Right cardiac atrium (tissue), 5 donors: ENCODE measurements at places on chromosomes 13 and 19.
A peak's percentile ranks its signal among the peaks of the same experiment; 100 is the strongest.

GRCh38 chr13:75830842-75831241, 194.7 kb downstream of the LMO7 start:
- DNase-seq: no peak

- no peak for DNase-seq
These were observed 537 bp downstream of the NAT14 start for GRCh38 chr19:55485439-55486011.

- DNase-seq: no peak
These were observed 2.8 kb downstream of the ZNF20 start for GRCh38 chr19:12137221-12137940.

- no peak for DNase-seq
These were observed 501.0 kb downstream of the FOXO1 start for GRCh38 chr13:40165316-40165932.

GRCh38 chr13:71399631-71400215, 467.3 kb downstream of the DACH1 start:
- DNase-seq: no peak

- DNase-seq: no peak
These were observed 4.3 kb downstream of the RPS9 start for GRCh38 chr19:54204767-54205468.

DNA sequence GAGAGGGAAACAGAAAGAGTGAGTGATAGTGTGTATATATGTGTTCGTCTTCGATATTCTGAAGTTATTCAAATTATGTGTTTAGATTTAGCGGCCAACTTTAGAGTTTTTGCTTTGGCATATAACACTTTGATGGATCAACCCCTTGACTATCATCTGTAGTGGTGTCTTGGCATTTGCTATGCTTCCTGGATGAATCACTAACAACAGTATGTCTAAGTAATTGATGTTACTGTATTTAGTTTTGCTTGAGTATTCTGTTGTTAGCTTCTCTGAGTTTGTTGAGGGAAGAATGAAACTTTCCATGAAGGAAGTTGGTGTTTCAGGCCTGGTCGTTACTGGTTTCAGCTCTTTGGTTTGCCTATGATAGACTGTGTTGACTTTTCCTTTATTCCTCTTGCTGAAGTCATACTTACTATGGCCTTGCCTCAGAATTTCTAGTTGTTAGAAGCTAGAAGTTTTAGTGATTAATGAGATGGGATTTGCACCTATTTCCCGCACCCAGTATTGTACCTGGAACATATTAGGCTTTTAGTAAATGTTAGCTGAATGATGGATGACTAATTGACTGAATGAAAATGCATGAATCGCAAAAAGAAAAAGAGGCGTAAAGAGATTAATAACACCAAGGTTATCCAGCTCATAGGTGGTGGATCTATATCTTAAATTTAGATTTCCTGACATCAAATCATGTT, 20.7 kb downstream of the NDFIP2 start:
- DNase-seq: no peak

DNA sequence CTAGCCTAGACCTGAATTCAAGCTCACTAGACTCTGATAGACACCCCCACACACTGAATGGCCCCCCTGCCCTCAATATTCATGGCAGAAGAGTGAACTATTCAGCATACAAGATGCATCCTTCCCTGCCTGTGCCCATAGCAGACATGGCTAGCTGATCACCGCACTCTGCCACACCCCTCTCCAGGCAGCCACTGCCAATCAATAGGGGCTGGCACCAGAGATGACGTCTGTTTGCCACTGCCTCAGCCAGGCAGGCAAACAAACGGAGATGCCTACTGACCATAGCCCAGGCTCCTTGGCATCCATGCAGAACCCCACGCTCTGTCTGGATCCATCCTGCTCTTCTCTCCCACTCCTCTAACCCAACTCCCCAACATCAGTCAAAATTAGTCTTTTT, 13.8 kb upstream of the NPAS1 start:
- DNase-seq: no peak

DNA sequence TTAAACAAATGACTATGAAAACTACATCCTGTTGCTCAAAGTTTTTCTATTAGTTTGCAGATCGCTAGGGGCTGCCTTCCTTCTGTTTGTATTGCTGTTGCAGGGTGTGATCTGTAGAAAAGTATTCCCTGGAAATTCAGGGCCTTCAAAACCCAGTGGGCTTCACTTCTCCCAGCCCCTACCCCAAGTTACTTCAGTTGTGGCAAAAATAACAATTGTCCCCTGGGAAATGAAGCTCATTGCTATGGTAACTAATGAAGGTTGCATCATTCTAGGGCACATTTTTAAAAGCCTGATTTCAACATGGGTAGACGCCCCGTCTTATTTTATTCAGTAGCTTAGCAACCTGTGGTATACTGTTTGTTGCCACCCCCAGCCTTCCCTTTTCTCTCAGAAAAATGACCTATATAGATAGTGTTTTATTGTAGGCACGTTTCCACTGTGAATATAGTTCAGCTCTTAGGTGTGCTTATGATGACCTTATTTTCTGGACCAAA, 60.9 kb downstream of the WDFY2 start:
- no peak for DNase-seq

DNA sequence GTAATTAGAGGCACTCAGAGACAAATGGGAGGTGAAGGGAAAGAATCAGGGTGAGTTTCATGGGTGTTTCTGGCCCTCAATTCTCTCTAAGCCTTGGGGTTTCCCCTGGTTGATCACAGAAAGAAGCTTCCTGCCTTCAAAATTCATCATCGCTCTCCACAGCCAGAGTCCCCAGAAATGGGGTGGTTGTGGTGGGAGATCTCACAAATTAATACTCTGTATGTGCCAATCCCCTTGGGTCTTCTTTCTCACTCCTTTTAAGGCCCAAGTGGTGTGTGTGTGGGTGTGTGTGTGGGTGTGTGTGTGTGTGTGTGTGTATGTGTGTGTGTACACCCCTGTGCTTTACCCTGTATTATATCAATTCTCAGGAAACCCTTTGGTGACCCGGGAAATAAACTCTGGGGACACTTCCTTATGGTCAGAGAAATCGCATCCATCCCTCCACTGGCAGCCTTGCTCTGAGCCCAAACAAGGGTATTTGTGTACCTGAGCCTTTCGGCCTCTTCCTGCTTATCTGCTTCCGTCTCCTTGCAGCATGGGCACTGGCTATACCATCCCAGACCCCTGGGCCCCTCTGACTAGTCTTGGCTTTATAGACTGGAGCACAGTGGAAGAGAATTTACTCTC, 2.8 kb upstream of the FCGBP start:
- DNase-seq: no peak

DNA sequence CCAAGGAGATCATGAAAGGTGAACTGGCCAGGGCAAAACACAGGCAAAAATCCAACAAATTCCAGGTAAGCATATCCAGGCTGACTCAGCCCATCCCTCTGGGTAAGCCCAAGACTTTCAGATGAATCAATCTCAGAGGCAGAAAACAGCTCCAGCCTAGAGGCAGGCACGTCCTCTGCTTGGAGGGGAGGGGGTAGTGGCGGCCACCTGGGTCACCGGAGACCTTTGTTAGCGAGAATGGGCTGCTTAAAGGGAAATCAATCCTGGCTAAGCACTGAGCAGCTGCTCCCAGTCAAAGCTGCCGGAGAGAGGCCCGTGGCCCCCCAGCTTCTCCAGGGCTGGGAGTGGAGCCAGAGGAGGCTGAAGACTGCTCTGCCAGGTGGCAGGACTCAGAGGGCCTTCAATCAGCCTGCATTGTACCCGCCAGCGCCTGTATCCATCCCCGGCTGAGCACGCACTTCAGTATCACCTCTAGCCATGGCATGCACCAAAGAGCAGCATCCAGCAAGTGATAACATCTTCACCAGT, 48.2 kb downstream of the PIN1 start:
- DNase-seq: no peak

DNA sequence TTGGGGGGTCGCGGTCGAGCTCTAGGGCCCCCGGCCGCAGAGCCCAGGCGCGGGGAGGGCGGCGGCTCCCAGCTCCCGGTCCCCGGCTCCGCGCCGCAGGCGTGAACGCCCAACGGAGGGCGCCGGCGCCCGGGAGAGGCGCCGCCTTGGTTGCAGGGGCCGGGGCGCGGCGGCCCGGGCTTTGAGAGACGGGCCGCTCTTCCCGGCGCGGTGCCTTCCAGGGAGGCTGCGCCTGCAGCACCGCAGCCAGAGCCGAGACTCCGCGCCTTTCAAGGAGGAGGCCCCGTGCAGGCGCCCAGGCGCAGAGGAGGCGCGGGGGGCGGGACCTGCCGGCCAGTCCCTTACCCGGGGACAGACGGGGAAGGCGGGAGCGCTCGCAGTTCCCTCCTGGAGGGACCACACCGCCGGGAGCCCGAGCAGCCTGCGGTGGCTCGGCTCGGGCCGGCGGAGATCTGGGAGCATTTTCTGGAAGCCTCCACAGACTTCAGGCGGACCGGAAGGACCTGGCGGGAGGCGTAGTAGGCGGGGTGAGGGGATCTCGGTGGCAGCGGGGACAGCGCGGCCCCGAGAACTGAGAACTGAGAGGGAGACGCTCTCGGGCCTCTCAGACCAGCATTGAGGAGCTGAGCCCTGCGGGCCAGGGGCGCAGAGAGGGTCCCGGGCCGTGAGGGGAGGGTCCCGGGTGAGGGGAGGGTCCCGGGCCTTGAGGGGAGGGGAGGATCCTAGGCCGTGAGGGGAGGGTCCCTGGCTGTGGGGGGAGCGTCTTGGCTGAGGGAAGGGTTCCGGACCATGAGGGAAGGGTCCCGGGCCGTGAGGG, 25.5 kb upstream of the MCF2L start:
- peak; percentile 85 for DNase-seq

DNA sequence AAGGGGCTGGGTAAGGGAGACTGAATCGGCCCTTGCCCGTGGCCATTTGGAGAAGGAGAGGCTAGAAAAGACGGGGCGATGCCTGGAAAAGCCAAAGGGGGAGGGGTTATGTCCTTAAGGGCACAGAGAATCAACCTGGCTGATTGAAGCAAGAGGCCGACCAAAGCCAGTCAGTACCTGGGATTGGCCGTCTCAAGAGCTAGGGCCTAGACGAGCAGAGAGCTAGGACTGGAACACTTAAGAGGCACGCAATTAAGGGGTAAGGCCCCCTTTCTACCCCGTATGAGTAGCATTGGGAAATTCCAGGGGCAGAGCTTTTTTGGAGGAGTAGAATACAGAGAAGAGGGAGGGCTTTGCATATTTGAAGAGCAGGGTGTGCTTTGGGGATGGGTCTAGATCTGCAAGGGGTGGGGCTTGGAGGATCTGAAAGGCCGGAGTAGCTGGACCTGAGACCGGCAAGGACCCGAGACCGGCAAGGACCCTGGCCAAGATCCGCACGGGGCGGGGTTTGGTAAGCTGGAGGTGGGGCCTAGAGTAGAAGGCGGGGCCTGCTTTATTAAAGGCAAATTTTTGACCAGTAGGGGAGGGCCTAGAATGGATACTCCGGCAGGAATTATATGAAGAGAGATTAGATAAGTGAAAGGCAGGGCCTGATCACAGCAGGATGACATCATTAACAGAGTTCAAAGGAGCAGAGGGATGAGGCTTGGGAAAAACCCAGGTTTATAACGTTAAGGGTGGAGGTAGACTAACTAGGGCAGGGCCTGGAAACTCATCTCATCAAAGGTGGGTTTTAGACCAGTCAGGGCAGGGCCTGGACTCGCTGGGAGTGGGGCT, 10.7 kb upstream of the CACNG6 start:
- DNase-seq: no peak

- no peak for DNase-seq
These were observed 79.5 kb upstream of the KL start for GRCh38 chr13:32936716-32937115.
